ENCODE measurements at places on chromosomes 5 and 9. TPM values are rescaled to one million over a fixed set of nuclear protein-coding genes. Genes with fewer than 3 reads are reported as not detected.

Gene PRRT1B
- total RNA-seq, result not detected

Gene MYOZ3
- total RNA-seq, result not detected

Gene KCNT1
- not detected for total RNA-seq

Gene TLX3
- not detected for total RNA-seq

Measured in hair follicular keratinocyte (primary cell).